ENCODE measurements at places on chromosomes 7 and 10. TPM values are rescaled to one million over a fixed set of nuclear protein-coding genes. Genes with fewer than 3 reads are reported as not detected.

DNA sequence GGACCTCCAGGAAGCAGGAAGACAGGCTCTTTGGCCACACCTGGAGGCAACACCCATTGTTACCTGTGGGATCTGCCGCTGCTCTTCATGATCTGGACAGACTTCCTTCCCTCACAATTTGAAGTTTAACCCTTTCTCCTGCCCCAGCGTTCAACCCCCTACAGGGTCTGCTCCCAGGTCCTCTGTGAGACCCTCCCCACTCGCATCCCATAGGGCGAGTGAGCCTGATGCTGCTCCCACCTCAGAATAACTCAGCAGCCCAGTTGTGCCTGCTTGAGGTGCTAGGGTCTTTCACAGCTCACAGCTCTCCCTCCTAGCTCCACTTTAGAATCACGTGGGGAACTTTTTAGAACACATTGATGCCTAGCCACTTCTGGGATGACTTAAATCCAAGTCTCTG lies 61.8 kb upstream of the C10orf90 start:
- DNase-seq, result no peak

DNA sequence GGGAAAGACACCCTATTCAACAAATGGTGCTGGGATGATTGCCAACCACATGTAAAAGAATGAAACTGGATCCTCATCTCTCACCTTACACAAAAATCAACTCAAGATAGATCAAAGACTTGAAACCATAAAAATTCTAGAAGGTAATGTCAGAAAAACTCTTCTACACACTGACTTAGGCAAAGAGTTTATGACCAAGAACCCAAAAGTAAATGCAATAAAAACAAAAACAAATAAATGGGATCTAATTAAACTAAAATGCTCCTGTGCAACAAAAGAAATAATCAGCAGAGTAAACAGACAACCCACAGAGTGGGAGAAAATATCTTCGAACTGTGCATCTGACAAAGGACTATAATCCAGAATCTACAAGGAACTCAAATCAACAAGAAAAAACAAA lies 504.2 kb upstream of the MBL2 start:
- no peak for DNase-seq

- DNase-seq, result no peak
Observed at GRCh38 chr7:50594734-50595485, 29.7 kb upstream of the DDC start.

DNA sequence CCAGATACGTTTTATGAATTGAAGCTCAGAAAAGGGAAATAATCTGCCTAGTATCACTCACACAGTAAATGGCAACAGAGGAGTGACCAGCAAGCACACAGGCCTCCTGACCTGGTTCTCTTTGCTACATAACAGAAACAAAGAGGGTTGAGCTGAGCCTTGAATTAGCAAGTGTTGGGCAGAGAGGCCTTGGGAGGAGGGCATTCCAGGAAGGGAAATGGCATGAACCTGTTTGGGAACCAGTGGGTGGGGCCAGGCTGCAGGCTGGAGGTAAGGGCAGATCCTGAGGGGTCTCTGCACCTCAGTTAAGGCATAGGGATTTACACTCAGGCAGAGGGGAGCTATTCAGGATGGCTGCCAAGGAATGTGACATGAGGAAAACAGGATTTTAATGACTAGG lies 24.8 kb upstream of the CYCS start:
- DNase-seq, result no peak

GRCh38 chr7:97430006-97430405 lies 301.9 kb upstream of the TAC1 start:
- DNase-seq, result no peak

- DNase-seq, result no peak
Observed at GRCh38 chr10:131771634-131772358, 129.0 kb upstream of the PPP2R2D start.

GRCh38 chr7:92706563-92706962 lies 116.4 kb upstream of the FAM133B start:
- no peak for DNase-seq

- no peak for DNase-seq
Observed at GRCh38 chr7:70701477-70701876, 430.5 kb upstream of the GALNT17 start.

GRCh38 chr10:104895541-104895940 lies 254.5 kb downstream of the SORCS3 start:
- no peak for DNase-seq

DNA sequence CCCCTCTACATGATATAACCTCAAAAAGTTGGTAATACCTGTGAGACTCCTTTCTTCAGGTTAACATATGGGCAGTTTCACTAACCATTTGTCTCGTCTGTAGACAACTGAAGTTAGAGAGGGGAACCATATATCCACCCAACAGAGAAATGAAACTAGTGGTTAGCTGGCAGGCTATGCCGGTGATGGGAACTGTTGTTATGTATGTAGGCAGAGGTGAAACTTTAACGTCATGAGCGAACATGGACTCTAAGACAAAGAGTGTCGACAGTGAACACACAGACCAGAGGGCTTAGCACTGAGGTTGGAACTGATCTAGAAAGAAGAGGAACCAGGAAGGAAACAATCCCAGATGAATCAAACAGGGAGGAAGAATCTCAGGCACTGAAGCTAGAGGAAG lies 112.4 kb downstream of the ELMO1 start:
- peak; percentile 80 for DNase-seq

DNA sequence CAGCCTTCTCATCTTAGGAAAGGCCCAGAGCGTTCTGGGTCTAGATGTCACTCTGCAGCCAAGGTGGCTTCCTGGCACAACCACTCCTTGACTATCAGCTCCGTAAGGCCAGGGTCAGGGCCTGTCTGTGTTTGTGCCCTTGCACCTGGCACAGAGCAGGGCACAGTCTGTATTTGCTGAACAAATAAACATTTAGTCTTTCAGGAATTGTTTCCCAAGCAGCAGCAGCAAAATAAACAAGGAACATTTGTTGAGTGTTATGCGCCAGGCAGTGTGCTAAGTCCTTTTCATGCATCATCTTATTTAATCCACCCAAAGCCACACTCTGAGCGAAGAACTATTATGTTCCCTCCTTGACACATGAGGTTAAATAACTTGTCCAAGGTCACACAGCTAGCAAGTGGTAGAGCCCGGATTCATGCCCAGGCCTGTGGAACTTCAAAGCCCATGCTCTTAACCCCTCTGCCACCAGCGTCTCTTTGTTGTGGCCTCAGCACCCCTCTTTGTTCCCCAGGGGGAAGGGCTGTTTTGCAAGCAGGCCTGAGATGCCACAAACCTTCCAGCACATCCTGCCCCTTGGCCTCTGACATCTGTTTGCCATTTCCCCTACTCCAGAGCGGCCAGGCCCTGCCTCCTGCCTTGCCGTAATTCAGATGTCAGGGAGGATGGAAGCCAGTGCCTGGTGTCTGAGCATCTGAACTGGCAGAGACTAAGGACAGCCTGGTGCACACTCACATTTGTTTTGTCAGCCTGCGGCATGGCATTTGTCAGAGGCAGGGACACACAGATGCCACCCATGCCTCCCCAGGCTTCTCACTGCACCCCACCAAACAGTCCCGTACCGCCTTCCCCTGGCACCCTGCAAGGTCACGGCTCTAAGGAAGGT lies 325.8 kb upstream of the ZMIZ1 start:
- DNase-seq, result no peak

- no peak for DNase-seq
Observed at GRCh38 chr7:130490311-130490791, 1.5 kb upstream of the MEST start.

DNA sequence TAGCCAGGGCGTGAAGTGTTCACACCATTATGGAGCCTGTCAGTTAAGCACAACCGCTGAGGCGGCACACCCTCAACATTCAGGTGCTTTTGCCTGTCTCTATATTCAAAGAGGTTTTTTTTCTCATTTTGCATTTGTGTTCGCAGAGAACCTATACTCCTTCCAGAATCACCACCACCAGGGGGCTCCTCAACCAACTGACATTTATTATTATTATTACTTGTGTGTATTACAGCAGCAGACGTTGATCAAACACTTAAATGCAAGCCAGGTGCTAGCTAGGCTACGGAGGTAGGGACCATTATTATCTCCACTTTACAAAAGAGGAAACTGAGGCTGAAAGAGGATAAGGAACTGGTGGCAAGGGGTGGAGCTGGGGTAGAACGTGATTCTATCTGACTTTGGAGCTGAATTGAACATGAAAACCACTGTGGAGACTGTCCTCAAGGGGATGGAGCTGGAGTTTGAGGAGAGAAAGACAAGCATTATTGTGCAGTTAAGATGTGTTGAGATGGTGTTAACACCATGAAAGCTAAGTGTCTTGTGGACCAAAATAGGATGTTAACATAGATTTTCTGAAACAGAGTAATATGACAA lies 133.8 kb upstream of the PLXNA4 start:
- no peak for DNase-seq

- DNase-seq, result no peak
Observed at GRCh38 chr7:24705461-24705954, 51.8 kb downstream of the GSDME start.

DNA sequence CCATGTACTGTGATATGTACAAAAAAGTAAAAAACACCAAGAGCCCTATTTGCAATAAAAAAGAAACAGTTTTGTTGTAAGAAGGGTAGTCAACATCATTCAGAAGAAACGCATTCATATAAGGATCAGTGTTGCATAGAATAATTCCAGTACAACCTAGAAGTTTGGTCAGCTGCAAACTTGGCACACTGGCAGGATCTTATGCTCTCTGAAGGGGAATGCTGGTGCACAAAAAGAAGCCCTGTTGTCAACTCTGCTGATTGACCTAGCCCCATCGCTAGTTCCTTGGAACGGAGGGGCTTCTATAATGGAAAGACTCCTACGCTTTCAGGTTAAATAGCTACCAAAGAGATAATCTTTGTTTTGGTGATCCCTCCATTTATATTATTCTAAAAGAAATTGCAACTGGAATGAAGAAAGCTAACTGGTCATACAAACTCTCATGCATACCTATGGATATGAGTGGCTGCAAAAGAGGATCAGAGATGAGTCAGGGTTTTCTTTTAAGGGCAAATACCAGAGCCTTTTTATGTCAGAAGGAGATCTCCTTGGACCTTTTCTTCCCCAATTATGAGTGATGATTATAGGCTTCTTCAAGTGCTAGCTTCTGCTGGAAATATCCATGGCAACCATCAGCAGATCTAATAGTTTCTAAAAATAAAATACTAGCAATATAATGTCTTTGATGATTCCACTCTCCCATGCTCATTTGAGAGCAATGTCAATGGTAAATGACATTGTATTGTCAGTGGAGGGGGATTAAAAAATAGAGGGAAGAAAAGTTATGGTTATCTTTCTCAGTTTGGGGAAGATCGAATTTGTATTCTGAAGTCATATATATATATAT lies 312.4 kb upstream of the CACNA2D1 start:
- DNase-seq, result no peak

The NEBL gene
- not detected for polyA plus RNA-seq

The TUBAL3 gene
- not detected for polyA plus RNA-seq

The SEC31B gene
- polyA plus RNA-seq, result 0.05 TPM

The PTPRN2 gene
- 0.25 TPM for polyA plus RNA-seq

The PLA2G12B gene
- not detected for polyA plus RNA-seq

The SFRP4 gene
- polyA plus RNA-seq, result not detected

The SPDYE8 gene
- not detected for polyA plus RNA-seq

The UTF1 gene
- polyA plus RNA-seq, result 0.48 TPM

The IFIT1B gene
- polyA plus RNA-seq, result not detected

Data from CD14-positive monocyte (primary cell).